ENCODE measurements at places on chromosomes 7 and 10. TPM values are rescaled to one million over a fixed set of nuclear protein-coding genes. Genes with fewer than 3 reads are reported as not detected.

TSPAN33 gene
- 5.5 TPM for total RNA-seq

GJC3 gene
- 0.31 TPM for total RNA-seq

TAS2R3 gene
- total RNA-seq, result 1.0 TPM

GHRHR gene
- not detected for total RNA-seq

OGDHL gene
- 0.13 TPM for total RNA-seq

PSMC2 gene
- 26.2 TPM for total RNA-seq

AQP1 gene
- 497 TPM for total RNA-seq

H2BK1 gene
- not detected for total RNA-seq

ABLIM1 gene
- total RNA-seq, result 153 TPM

AGR2 gene
- total RNA-seq, result 21.9 TPM

GRCh38 chr10:92108120-92108519 lies 182.8 kb downstream of the CPEB3 start:
- no peak for DNase-seq
- no peaks in the 10 kb centered on the region for H3K27me3 ChIP-seq
- H3K4me3 ChIP-seq, result no peak overlapping the region
- no peak overlapping the region for H3K27ac ChIP-seq

DNA sequence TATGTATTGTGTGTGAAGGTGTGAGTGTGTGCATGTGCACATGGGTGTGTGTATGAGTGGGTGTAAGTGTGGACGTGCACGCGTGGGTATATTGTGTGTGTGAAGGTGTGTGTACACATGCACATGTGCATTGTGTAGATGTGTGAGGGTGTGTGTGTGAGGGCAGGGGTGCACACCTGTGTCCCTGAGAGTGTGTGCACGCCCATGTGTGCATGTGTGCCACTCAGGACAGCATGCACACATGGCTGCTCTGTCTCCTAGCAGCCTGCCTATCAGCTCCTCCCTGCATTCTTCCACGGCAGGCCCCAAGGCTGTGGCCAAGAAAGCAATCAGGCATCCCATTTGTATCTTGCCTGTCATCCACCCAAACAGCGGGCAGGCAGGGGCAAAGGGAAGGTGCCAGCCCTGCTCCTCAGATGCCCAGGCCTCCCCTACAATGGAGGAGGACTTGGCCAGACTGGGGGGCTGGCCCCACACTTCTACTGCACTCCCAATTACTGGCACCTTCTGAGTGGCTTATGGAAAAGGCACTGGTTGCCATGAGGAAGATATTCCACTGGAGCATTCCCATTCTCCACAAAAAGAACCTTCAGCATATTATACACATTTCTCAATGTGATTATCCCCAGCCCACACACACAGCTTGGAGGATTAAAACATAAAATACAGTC lies 380.4 kb upstream of the ZMIZ1 start:
- no peak overlapping the region for H3K27ac ChIP-seq
- no peak overlapping the region for H3K4me3 ChIP-seq
- no peaks in the 10 kb centered on the region for H3K4me1 ChIP-seq
- no peaks in the 10 kb centered on the region for H3K27me3 ChIP-seq
- H3K36me3 ChIP-seq, result no peaks in the 10 kb centered on the region
- DNase-seq, result no peak

GRCh38 chr10:58836991-58837575 lies 324.4 kb downstream of the BICC1 start:
- no peaks in the 10 kb centered on the region for H3K27me3 ChIP-seq
- no peaks in the 10 kb centered on the region for H3K36me3 ChIP-seq
- no peak for DNase-seq
- no peak overlapping the region for H3K4me3 ChIP-seq
- H3K27ac ChIP-seq, result no peak overlapping the region

DNA sequence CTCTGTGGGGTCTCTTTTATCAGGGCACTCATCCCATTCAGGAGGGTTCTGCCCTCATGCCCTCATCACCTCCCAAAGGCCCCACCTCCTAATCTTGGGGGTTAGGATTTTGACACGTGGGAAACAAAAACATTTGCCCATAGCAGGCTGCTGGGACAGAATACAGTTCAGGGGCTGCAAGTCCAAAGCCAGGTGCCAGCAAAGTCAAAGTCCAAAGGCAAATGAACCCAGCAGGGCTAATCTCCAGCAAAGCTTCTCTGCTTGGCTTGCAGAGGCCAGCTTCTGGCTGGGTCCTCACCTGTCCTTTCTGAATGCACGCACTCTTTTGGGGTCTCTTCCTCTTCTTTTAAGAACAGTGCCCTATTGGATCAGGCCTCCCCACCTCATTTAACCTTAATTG lies 359.9 kb downstream of the DPP6 start:
- H3K4me1 ChIP-seq, result no peaks in the 10 kb centered on the region
- no peak for DNase-seq
- H3K27me3 ChIP-seq, result no peaks in the 10 kb centered on the region
- no peak overlapping the region for H3K27ac ChIP-seq
- no peak overlapping the region for H3K4me3 ChIP-seq

DNA sequence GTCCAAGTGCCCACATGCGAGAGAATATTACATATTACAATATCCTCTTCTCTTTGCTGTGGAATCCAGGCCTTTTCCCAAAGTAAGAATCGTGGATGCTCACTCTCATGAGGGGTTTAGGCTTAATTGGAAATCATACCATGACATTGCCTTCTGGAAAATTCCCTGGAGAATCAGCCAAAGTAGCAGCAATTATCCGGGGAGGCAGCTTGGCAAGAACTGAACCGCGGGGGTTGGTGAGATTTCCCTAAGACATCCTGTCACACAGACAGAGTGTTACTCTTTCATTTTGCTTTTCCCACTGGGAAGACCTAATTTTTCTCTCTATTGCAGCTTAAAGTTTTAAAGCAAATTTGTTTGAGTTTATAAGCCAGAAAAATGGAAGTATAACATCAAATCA lies 463.6 kb upstream of the DPP6 start:
- H3K4me3 ChIP-seq, result no peak overlapping the region
- H3K4me1 ChIP-seq, result no peaks in the 10 kb centered on the region
- H3K27me3 ChIP-seq, result no peaks in the 10 kb centered on the region
- no peaks in the 10 kb centered on the region for H3K36me3 ChIP-seq

- DNase-seq, result no peak
- no peaks in the 10 kb centered on the region for H3K4me1 ChIP-seq
- no peaks in the 10 kb centered on the region for H3K36me3 ChIP-seq
- no peaks in the 10 kb centered on the region for H3K27me3 ChIP-seq
Measured at GRCh38 chr10:126262233-126262838, 125.9 kb downstream of the ADAM12 start.

DNA sequence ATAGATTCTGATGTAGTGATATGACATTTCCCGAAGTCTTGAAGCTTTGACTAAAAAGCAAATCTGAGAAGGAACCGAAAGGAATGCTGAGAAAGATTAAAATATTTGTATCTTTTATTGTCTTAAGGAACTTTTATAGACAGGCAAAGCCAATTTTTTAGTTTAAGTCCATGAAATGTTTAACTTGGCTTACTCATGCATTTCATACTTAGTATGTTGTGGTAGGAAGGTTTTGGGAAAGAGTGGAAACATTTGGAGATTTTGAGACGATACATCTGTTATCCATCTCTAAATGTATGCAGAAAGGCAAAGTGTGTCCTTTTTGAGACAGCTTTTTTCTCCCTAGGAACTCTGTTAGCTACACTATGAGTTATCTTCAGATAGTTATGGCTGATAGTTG lies 10.1 kb downstream of the TBC1D12 start:
- DNase-seq, result no peak
- no peaks in the 10 kb centered on the region for H3K36me3 ChIP-seq
- no peak overlapping the region for H3K27ac ChIP-seq
- no peaks in the 10 kb centered on the region for H3K4me1 ChIP-seq

- DNase-seq, result no peak
- no peak overlapping the region for H3K27ac ChIP-seq
- no peaks in the 10 kb centered on the region for H3K36me3 ChIP-seq
Measured at GRCh38 chr10:103847909-103848468, 7.4 kb downstream of the SH3PXD2A start.

DNA sequence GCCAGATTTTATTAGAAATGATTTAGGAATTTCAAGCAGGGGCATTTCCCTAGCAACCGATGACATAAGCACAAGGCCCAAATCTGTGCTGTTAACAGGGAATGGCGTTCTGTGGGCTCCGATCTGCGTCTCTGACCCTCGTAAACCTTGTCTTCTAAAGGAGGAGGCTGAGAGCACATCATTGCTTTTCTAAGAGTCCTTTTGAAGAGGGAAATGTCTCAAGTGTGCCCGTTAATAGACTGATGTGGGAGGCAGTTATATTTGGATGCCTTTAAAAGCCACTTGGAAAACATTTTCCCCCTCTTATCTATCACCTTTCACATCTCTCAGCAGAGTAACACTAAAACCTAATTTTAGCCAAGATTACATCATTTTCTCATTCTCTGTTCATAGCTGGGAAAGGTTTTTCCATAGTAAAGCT lies 424.1 kb upstream of the GALNT17 start:
- no peaks in the 10 kb centered on the region for H3K27me3 ChIP-seq
- H3K4me1 ChIP-seq, result peaks cover 5% of the 10 kb centered on the region
- H3K36me3 ChIP-seq, result no peaks in the 10 kb centered on the region
- H3K4me3 ChIP-seq, result no peak overlapping the region
- no peak overlapping the region for H3K27ac ChIP-seq

DNA sequence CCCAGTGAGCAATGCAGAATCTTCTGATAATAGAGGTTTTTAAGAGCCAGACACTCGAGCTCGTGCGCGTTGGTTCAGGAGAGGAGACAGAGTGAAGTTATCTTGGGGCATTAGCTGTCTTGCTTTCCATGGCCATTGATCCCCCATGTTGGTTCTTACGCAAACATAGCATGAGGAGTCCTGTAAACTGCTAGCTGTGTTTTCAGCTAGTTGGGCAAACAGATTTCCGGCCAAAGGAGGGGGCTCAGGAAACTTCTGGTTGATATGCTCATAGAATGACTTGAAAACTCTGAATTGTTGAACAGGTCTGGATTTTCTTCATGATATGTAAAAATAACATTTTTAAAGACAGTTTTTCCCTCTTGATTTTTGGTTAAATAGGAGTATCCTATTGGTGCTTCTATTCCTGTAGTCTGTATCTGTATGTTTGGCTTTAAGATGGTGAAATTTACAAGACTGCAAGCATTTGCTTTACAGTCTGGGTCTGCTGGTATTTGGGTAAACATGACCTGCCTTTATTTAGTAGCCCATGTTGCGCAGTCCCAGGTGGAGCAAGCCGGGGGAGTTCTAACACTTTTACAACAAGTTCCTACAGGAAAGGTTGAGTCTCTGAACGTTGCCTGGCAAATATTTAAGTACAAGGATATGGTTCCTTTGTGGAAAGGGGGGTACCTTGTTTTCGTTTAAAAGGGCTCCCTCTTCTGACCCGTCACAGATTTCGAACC lies 218.4 kb upstream of the KCND2 start:
- no peak for DNase-seq
- no peak overlapping the region for H3K4me3 ChIP-seq
- H3K36me3 ChIP-seq, result no peaks in the 10 kb centered on the region
- H3K27ac ChIP-seq, result peak overlapping the region; percentile 31
- H3K27me3 ChIP-seq, result no peaks in the 10 kb centered on the region
- H3K4me1 ChIP-seq, result peaks cover 3% of the 10 kb centered on the region

GRCh38 chr7:68980011-68980410 lies 618.3 kb upstream of the AUTS2 start:
- DNase-seq, result no peak
- H3K36me3 ChIP-seq, result no peaks in the 10 kb centered on the region
- no peak overlapping the region for H3K4me3 ChIP-seq
- no peak overlapping the region for H3K27ac ChIP-seq
- no peaks in the 10 kb centered on the region for H3K4me1 ChIP-seq

DNA sequence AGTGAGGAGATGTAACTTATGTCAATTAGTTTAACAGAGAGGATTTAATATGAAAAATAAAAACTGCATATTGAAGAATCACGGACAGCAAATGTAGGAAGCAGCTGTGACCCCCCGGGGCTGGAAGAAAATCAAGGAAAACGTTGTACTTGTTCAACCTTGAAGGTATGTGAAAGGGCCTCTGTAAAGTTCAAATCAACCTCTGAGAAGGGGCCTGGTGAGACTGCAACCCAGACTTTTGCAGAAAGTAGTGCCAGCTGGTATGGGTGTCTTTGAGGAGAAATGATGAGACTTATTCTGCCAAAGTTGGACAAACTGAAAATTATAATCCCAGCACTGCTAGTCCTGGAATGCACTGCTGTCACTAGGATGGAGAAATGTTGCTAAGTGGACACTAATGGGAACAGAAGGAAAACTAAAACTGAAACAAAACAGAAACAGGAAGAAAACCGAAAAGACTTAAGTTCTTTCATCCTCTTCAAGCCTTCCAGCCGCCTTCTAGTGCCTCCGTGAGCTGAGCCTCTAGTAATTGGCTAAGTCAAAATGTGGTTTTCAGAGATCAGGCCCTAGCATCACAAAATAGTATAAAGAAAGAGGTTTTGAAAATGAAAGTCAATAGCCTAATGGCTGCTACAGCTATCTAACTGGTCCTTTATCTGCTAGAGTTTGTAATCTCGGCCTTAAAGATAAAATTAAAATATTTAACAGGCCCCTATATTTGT lies 253.7 kb upstream of the SORCS1 start:
- H3K27ac ChIP-seq, result no peak overlapping the region
- DNase-seq, result no peak
- H3K27me3 ChIP-seq, result no peaks in the 10 kb centered on the region
- H3K4me1 ChIP-seq, result no peaks in the 10 kb centered on the region
- no peaks in the 10 kb centered on the region for H3K36me3 ChIP-seq
- H3K4me3 ChIP-seq, result no peak overlapping the region

DNA sequence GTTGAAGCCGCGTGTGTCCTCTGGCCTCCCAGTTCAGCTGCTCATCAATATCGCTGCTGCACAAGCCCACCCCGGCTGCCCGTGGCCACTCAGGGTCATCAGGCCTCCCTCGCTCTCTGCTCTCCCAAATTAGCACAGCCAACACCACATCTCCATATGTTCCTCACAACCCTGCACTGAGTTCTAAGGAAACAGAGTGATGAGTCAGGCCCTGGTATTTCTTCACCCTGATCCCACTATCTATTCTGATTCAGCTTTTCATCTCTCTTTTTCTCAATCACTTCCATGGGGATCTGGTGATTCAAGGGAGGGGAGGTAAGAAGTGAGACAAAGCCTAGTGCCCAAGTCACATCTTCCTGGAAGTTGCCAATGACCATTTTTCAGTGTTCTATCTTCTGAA lies 23.8 kb downstream of the CYTH3 start:
- H3K27ac ChIP-seq, result no peak overlapping the region
- no peaks in the 10 kb centered on the region for H3K27me3 ChIP-seq
- no peak for DNase-seq
- H3K4me3 ChIP-seq, result no peak overlapping the region
- H3K4me1 ChIP-seq, result peaks cover 15% of the 10 kb centered on the region
- no peaks in the 10 kb centered on the region for H3K36me3 ChIP-seq

GRCh38 chr7:149830997-149831740 lies 7.0 kb upstream of the ZNF862 start:
- no peak overlapping the region for H3K4me3 ChIP-seq
- no peaks in the 10 kb centered on the region for H3K27me3 ChIP-seq
- no peaks in the 10 kb centered on the region for H3K4me1 ChIP-seq
- peak; percentile 17 for DNase-seq

DNA sequence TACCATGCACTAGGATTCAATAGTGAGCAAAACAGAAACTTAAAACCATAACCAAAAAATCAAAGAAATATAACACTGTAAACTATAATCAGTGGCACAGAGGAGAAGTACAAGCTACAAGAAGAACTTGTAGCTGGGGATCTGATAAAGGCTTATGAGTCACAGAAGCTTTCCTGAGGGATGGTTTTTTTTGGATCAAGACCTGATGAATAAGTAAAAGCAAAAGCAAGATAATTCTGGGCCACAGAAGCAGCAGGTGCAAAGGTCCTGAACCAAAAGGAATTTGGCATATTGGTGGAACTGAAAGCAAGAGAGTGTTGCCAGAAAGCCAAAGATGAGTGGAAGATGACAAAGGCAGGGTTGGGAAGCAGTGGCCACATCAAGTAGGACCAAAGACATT lies 37.4 kb upstream of the BET1 start:
- no peak overlapping the region for H3K27ac ChIP-seq
- no peaks in the 10 kb centered on the region for H3K36me3 ChIP-seq
- no peak for DNase-seq
- H3K27me3 ChIP-seq, result no peaks in the 10 kb centered on the region
- H3K4me1 ChIP-seq, result no peaks in the 10 kb centered on the region
- H3K4me3 ChIP-seq, result no peak overlapping the region

All from upper lobe of left lung (tissue), 6 donors.